ENCODE measurements at places on chromosomes 16 and 17.
A peak's percentile ranks its signal among the peaks of the same experiment; 100 is the strongest.

DNA sequence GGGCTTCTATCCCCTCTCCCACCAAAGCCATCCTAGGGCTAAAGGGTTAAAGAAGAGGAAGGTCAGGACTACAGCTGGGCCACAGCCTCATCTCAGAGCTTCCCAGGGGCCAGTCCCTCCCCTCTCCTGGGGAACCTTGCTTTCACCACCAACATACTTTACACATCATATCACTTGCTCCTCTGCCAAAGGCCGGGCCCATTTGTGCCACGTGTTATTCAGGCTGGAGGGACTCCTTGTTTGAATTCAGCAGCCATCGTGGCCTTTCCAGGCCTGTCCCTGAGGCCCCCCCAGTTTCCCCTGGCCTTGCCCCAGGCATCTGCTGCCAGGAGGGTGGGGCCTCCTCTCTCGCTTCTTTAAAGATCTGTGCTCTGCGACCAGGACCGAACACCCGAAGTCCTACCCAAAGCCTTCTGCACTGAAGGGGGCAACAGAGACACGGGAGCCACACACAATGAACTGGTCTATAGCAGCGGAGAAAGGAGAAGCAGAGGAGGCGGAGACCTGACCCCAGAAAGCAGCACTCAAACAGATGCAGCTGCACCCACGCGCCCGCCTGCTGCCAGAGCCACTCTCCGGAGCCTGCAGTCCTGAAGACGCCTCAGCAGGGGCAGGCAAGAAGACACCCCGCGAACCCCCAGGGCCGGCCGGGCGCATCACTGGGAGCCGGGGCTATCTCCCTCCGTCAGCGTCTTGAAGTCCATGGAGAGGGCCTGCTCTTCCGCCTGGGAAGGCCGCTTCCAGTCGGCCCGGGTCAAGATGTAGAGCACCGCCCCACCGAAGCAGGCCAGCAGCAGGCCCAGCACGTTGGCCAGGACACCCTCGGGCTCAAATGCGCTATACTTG, 12.1 kb downstream of the CYB561 start:
- DNase-seq: peak; percentile 70

DNA sequence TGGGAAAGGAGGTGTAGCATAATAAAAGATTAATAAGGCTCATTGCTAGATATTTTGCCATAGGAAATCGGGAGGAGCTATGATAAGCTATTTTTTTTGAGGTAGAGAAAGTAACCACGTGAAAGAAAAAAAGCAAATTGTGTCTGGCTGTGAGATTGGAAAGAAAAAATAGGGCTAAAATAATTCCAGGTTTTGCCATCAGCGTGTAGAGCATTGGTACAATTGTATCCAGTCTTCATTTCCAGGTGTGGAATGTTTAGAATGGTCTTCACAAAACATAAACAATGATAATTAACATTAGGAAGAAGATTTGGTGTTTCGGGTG, 1.1 kb downstream of the TANC2 start:
- no peak for DNase-seq

DNA sequence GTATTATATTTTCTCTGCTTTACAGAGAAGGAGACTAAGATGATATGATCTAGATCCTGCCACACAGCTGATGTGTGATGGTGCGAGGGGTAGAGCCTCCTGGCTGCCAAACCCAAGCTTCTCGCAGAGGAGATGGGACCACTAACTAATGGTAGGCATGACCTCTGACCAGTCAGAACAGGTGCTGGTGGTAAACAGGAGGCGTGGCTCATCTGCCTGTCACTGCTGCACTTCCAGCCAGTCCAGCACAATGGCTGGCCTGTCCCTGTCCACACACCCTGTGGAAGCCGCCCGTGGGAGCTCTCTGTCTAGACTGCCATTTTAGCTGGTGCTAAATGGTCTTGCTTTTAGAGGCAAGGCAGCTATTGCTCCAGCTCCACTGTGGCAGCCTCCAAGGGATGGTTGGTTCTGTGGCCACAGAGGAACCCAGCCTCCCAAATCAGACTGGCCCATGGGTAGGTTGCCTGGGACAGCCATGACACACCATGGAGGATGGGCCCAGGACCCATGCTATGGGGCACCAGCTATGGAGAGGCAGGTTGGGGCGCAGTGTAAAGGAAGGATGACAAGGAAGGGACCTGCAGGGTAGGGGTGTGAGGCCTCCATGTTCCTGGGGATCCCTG, 86.7 kb downstream of the KSR1 start:
- no peak for DNase-seq

DNA sequence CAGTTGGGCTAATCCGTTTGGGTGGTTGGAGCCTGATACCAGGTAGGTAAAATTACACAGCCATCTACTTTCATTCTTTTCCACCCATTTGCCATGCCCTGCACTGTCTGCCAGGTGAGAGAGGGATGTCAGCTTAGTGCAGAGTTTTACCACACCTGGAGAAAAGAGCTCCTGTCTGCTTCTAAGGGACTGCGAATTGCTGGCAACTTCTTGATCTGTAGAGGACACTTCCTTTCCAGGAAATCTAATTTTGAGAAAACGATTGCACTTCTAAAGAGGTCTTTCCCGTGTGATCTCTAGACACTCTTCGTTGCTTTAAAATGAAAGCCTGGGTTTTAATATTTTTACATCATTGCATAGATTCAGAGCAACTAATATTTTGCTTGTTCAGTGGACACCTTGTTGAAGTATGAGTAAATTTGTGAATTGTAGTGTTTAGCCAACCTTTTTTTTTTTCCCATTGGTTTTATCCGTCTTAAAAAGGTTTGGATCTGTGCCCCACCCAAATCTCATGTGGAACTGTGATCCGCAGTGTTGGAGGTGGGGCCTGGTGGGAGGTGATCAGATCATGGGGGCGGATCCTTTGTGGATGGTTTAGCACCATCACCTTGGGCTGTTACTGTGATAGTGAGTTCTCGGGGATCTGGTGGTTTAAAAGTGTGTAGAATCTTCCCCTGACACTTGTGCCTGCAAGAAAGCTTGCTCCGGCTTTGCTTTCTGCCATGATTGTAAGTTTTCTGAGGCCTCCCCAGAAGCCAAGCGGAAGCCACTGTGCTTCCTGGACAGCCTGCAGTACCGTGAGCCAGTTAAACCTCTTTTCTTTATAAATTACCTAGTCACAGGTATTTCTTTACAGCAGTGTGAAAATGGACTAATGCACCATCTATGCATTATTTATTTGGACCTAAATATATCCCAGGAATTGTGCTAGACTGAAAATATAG, 104.6 kb downstream of the PRKCA start:
- no peak for DNase-seq

- no peak for DNase-seq
These were observed 190.7 kb downstream of the FOXL1 start for GRCh38 chr16:86768999-86769398.

DNA sequence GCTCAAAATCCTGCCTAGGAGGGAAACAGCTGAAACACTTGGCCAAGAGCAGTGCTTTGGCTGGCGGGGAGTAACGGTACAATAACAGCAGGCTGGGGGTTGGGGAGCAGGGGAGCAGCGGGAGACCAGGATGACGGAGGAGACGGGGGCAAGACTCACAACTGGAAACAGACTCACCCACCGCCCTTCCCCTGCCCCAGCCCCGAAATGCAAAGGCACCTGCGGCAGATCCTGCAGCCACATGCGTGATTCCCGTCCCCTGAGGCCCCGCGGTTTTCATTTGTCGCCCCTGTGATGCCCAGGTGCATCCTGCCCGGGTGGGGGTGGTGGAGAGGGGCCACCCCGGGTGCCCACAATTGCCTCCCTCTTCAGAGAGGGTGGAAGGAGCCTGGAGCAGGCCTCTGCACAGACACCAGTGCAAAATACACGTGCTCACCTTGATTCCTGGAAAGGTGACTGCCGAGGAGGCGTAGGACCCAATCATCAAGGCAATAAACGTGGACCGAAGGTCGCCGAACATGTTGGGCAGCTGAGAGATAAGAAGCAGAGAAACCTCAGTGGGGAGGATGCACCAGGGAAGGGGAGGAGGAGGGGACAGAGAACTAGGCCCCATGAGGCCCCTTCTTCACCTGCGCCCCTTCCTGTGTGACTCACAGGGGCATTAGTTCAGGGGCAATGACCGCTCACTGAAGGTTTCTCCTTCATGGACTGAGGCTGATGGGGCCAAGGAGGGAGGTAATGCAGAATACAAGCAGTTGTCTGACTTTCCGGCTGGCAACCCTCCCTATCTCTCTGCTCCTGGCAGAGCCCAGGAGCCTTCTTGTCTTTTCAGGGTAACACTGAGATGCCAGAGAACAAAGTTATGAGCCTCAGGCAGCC, 30.4 kb upstream of the PITPNA start:
- no peak for DNase-seq

DNA sequence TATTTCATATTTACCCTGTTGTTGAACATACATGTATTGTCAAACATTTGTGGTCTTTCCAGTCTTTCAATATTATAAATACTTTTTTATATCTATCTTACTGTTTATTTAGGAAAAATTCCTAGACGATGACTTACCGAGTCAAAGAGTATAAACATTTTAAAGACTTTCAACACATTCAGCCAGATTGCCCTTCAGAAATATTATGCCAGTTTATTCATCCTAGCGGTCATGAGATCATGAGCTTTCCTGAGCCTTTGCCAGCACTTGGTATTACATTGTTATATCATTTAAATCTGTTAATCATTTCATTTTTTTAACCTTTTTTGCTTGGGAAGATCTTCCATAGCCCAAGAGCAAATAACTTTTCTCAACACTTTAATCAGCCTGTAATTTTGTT, 197.4 kb downstream of the SPECC1 start:
- DNase-seq: no peak

DNA sequence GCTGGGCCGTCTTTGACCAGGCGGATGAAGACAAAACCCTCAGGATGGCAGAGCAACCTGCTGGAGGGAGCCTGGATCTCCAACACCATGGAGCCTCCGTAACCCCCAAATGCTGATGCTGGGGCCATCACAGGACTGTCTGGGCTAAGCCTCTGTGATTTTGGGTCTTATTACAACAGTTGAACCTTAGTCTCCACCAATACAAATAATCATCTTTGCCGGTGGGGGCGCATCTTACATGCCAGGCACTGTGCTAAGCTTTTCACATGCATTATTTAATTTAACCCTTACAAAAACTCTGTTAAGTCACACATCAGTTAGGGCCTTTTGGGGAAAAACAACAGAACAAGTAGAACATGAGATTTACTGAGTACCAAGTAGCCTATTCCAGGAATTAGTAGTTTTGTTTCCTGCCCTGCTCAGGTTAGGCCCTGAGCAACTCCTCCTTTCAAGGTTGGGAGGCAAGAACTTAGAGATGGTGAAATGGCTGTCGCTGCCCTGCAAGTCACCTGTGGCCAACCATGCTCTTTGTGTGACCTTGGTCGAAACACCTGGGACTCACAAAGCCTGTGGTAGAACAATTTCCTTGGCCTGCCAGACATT, 8.9 kb upstream of the ITGAM start:
- DNase-seq: no peak

DNA sequence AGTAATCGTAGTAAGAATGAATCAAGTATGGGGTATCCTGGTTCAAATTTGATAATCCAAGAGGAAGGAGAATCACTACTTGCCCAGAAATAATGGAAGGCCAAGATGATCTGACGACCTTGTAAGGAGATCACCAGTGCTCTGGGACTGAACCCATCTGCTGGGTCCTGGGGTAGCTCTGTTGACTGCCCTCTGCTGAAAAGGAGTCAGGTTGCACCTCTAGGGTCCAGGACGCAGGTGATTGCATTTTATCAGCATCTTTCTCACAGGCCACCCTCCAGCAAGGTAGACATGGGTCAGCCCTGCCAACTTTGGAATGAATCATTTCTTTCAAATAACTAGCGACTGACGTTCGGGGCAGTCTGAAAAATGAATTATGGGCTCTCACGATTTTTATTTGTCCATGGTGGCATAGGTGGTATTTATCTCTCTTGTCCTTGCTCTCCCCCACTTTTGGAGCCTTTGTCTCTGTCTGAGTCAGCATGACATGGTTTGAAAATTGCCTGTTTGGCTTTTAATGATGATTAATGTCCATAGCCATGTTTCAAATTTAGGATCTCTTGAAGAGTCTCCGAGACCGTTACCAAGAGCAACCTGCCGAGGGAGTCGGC, 163.7 kb downstream of the MSI2 start:
- DNase-seq: no peak

DNA sequence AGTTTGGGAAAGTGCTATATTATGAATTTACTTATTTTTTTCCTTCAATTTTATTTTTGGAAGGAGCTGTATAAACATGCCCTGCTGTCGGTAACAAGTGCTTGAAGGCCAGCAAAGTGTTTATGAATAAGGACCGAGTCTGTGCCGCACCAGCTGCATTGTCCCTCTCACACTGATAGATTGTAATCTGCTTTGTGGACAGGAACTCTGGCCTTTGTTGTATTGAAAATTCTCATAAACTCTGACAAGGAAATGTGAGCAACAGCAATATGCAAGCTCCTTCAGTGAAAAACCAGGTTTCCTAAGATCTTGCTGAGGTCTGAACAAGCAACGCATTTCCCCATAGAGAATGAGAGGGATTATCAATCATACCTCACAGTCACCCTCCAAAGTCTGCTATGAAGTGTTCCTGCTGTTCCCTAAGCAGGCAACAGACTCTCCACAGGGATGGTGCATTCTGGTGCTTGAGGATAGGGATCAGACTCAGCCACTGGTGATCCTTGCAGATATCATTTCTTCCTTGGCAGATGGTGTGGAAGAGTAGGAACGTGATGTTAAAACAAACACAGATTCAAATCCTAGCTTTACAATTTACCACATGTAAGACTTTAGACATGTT, 109.6 kb downstream of the KCNJ2 start:
- no peak for DNase-seq

DNA sequence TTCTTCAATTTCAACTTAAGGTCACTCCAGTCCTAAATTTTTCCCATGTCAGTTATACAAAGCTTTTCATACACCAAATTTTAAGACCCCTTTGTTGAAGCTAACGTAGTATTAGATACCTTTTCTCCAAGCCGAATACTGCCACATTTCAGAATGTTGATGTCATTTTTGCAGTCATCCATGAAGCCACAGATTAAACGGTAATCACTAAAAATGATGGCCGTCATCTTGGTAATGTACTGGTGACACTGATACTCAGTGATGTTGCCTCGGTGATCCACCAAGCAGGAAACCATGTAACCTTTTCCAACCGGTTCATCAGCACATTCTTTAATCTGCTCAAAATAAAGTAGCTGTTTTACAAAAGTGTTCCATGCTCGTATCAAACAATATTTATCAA, 82.1 kb upstream of the CLEC18B start:
- DNase-seq: no peak

GRCh38 chr16:71489122-71489521, at the start of gene ZNF19:
TSS of gene ZNF19 (minus strand) at chr16:71489324. CDS start at chr16:71482114, 7,210 bp downstream.
- no peak for DNase-seq

DNA sequence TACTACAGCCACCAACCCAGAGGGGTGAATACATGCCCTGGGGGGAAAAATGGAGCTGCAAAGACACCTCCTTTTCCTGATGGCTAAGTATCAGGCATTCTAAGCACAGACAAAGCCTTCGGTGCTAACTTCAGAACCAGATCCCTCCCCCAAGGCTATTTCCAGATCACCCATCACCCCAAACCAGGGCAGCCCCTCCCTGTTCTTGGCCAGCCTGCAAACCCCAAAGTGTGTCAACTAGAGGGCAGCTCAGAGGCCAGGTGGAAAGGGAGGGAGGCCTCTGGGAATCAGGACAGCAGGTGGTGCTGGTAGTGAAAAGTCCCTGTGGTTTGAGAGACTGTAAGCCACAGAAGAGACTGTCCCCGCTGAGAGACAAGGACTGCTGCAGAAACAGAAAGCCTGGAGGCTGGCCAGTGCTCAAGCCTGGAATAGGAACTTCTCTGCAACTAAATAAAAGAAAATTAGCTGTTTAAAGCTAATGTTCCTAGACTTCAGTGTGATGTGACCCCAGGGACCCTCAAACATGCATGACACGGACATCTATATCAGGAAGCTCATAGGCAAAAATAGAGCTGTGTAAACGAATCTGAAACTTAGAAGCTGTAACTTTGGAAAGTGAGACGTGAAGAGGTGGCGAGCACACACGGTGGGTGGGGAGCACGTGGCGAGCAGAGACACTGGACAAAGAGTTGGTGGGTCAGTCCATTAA, 9.1 kb downstream of the TUBG1 start:
- DNase-seq: no peak
